ENCODE measurements at places on chromosomes 16 and 17.
A peak's percentile ranks its signal among the peaks of the same experiment; 100 is the strongest.

DNA sequence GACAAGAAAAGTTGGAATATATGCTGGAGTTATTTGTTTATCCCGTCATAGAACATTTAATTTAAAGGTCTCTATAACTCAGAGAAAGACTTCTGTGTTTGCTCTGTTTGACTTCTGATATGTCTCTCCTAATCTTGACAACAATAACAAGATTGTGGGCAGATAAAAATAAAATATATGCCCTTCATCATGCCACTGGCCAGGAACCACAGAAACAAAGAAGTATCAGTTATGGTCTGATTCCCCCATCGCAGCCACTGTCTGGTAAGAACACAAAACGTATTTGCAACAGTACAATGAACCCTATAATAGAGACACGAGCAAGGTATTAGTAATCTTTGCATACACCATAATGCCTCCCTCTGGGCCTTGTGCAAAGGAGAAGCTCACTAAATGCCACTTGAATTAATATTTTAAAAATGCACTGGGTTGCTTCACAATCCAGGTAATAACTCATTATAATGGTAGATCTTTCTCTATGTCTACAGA is 1498.3 kb downstream of the CDH11 start:
- no peaks in the 10 kb centered on the region for H3K36me3 ChIP-seq
- no peak overlapping the region for H3K4me3 ChIP-seq
- DNase-seq = no peak
- no peaks in the 10 kb centered on the region for H3K27me3 ChIP-seq
- H3K4me1 ChIP-seq = no peaks in the 10 kb centered on the region

DNA sequence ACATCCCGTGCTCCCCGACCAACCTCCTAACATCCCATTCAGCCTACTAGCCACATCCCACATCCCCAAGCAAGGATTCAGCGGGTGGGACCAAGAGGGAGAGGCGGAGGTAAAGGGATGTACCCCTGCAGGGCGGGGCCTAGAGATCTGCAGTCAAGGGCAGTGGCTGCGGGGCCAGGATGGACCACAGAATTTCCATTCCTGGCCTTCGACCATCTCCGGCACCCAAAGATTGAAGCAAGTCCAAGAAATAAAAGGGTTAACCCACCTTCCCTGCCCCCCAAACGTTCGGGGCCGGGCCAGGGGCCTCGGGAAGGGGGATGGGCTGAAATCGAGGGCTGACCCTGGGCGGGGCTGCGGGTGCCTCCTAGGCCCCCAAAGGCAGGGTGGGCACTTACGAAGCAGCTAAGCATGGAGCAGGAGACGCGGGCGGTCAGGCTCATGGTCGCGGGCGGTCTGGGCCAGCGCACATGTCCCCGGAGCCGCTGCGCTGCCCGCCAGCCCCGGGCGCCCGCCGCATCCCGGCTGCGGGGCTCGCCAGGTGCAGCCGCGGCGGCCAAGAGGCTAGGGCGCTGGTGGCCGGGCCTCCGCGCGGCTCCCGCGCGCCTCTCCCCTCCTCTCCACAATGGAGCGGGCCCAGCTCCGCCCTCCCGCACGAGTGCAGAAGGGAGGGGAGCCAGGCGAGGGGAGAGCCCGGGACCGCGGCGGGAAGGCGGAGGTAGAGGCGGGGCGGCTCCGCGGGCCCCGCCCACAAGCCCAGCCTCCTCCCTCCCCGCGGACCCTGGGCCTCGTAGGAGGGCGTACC is at the start of gene MTMR4:
TSS of gene MTMR4 (minus strand) at position 674 of the 805 bp plus-strand sequence. CDS start at position 443, 231 bp downstream.
- peaks cover 57% of the 10 kb centered on the region for H3K4me1 ChIP-seq
- no peak for DNase-seq
- no peaks in the 10 kb centered on the region for H3K27me3 ChIP-seq
- H3K4me3 ChIP-seq = peak within 1 kb of the TSS; percentile 72
- H3K27ac ChIP-seq = peak within 1 kb of the TSS; percentile 90

DNA sequence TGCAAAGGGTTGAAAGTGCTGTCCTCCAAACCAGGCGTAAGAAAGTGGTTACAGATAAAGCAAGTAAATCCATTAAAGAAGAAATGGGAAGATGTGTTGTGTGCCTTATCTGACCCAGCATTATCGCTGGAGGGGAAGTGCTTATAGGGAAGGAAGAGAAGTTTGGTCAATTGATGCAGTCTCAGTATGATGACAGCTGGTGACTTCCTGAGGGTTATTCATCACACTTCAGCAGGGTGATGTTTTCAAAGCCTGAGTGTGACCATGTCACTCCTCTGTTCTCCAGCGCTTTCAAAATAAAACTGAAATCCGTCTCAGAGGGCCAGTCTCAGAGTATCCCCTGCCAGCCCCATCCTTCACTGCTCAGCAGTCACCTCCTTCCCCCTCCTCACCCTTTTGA is 505.4 kb upstream of the RBFOX1 start:
- H3K27ac ChIP-seq = no peak overlapping the region
- no peaks in the 10 kb centered on the region for H3K36me3 ChIP-seq
- DNase-seq = no peak
- no peak overlapping the region for H3K4me3 ChIP-seq

- no peaks in the 10 kb centered on the region for H3K27me3 ChIP-seq
- H3K27ac ChIP-seq = no peak overlapping the region
- H3K4me3 ChIP-seq = no peak overlapping the region
- H3K4me1 ChIP-seq = peaks cover 15% of the 10 kb centered on the region
Observed at GRCh38 chr17:78272181-78272913, 40.9 kb downstream of the TMEM235 start.

- DNase-seq = no peak
- H3K27ac ChIP-seq = no peak overlapping the region
- H3K27me3 ChIP-seq = no peaks in the 10 kb centered on the region
- H3K4me1 ChIP-seq = no peaks in the 10 kb centered on the region
- H3K36me3 ChIP-seq = no peaks in the 10 kb centered on the region
- no peak overlapping the region for H3K4me3 ChIP-seq
Observed at GRCh38 chr17:5793157-5793556, 208.8 kb upstream of the NLRP1 start.

GRCh38 chr17:63405741-63406261 is 40.3 kb downstream of the CYB561 start:
- H3K36me3 ChIP-seq = no peaks in the 10 kb centered on the region
- H3K27ac ChIP-seq = peak overlapping the region; percentile 15
- H3K27me3 ChIP-seq = no peaks in the 10 kb centered on the region
- H3K4me1 ChIP-seq = no peaks in the 10 kb centered on the region
- H3K4me3 ChIP-seq = no peak overlapping the region
- no peak for DNase-seq
